Mesendoderm (in vitro differentiated cells): ENCODE measurements at places on chromosomes 7 and 10.

- DNase-seq: no peak
Measured at GRCh38 chr7:131737746-131738465, 181.5 kb upstream of the PODXL start.

DNA sequence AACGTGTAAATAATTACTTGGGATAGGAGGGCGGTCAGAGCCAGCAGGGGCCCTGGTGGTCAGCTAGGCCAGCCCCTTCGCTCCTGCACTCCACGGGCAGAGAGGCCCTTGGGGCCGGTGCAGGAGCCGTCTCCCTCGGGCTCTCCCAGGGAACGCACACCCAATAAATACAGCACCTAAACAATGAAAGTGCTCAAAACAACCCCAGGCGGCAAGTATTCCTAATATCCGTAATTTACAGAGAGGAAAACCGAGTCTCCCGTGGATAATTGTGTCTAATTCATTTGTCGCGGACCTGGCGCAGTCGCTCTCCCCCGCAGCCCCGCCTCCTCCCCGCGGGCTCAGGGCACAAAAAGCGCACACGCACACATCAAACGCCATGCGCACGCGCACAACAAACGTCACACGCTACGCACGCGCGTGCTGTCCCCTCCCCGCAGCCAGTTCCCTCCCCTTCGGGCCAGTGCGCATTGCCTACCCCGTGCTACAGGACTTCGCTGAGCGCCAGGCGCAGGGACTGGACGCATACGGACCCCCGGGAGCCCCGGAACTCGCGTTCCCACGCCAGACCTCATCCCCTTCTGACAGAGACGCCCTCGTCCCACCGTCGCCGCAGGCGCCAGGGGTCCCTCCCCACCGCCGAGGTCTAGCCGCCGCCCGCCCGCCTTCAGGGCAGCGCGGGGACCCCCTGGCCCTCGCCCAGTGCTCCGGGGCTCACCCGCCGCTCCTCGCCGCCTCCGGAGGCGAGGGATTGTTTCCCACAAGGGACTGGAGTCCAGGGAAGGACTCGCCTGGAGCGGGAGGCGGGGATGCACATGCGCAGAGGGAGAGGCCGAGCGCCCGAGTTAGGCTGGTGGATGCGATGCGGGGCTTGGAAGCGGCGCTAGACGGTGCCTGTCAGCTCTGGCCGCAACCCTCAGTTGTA, at the start of gene ZNF248:
TSS of gene ZNF248 (minus strand) at position 324 of the 925 bp plus-strand sequence. CDS start 1,300 bp downstream, outside the sequence.
- peak; percentile 97 for DNase-seq

GRCh38 chr7:76377186-76377918, 18.6 kb upstream of the YWHAG start:
- no peak for DNase-seq

DNA sequence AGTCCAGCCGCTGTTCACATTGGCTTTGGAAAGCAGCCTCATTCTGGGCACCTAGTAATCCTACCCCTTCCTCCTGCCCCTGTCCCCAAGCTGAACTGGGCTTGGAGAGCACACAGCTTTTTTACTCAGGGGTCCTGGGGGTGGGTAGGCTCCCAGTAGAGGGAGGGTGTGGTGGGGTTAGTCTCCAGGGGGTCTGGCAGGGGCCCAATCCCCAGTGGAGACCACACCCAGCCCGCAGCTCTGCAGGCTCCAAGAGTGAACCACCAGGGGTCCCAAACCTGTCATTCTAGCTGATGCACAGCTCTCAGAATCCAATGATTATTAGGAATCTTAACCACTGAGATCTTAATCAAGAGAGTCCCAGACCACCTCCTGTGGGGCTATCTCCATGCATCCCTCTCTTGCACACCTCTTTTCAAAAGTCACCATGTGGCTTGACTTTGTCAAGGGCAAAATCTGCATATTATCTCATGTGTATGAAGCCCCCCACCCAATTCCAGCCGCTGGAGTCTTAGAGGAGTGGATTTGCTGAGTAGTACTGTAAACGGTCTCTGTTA, 2.7 kb downstream of the HOXA11 start:
- DNase-seq: no peak
